Upper lobe of left lung (tissue), 6 donors: ENCODE measurements at places on chromosomes 4 and X. TPM values are rescaled to one million over a fixed set of nuclear protein-coding genes. Genes with fewer than 3 reads are reported as not detected.

The PPM1K gene
- total RNA-seq: 18.4 TPM

The ZFP92 gene
- total RNA-seq: 5.1 TPM

The MAPK10 gene
- 43.0 TPM for total RNA-seq

The ENAM gene
- total RNA-seq: not detected

The ANKRD37 gene
- 17.4 TPM for total RNA-seq

DNA sequence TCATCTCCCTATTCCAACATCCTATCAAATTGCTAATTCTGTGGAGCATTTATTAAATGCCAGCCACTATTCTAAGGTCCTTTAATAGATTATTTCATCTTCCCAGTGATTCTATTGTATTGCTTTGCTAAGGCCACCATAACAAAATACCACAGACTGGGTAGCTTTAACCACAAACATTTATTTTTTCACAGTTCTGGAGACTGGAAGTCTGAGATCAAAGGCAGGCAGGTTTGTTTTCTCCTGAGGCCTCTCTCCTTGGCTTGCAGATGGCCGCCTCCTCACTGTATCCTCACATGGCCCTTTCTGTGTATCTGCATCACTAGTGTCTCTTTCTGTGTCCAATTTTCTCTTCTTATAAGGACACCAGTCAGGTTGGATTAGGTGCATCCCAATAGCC is 64.5 kb downstream of the CPE start:
- DNase-seq: no peak

GRCh38 chr4:8296491-8296890 is 26.9 kb downstream of the HTRA3 start:
- DNase-seq: no peak
